ENCODE measurements at places on chromosomes 2 and 18.
A peak's percentile ranks its signal among the peaks of the same experiment; 100 is the strongest.

- no peak for DNase-seq
These were observed 1049.0 kb downstream of the TSN start for GRCh38 chr2:122804494-122804893.

DNA sequence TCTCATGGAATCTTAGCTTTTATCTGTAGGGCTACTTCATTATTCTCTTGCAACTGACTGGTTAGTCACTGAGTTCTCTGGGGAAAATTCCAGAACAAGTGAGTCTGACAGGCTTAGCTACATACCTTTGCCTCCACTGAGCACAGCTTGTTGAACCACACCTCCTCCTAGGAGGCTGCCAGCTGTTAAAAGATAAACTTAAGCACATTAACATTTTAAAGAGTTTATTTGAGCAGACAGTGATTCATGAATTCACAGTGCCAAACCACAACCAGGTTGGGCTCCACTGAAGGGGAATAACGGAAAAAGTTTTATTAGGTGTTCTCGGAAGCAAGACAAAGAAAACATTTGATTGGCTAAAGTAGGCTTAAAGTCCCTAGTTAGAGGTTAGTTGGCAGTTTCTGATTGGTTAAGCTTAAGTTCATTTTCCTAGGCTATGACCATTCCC, 12.5 kb upstream of the SLC38A11 start:
- no peak for DNase-seq

DNA sequence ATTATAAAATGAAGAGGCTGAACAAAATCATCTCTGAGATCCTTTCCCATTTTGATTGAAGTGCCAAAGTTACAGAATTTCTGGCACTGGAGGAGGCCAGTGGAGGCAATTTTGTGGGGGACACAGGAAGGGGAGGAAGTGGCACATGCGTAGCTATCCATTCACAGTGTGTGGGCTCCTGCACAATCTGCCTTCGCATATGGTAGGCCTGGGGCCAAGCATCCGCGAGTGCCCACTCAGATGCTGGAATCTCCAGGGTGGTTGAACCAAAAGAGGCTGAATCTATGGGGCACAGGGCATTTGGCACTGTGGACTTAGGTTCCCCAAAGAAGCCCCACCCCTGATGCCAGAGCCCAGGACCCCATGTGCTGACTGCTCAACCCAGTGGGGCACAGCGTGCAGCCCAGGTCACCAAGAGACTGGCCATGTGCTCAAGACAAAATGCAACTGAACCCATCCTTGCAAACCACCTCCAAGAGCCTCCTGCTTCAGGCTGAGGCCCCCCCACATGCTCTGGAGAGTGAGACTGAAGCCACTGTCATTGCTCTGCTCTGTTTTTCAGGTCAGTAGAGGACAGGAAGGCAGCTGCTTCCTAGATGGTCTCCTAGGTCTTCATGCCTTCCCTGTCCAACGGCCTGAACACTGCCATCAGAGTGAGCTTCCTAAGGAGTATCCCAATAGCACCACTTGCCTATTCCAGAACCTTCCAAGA, 28.5 kb downstream of the ST8SIA5 start:
- peak; percentile 31 for DNase-seq

GRCh38 chr2:10575609-10576280, 114.0 kb downstream of the NOL10 start:
- DNase-seq, result no peak

DNA sequence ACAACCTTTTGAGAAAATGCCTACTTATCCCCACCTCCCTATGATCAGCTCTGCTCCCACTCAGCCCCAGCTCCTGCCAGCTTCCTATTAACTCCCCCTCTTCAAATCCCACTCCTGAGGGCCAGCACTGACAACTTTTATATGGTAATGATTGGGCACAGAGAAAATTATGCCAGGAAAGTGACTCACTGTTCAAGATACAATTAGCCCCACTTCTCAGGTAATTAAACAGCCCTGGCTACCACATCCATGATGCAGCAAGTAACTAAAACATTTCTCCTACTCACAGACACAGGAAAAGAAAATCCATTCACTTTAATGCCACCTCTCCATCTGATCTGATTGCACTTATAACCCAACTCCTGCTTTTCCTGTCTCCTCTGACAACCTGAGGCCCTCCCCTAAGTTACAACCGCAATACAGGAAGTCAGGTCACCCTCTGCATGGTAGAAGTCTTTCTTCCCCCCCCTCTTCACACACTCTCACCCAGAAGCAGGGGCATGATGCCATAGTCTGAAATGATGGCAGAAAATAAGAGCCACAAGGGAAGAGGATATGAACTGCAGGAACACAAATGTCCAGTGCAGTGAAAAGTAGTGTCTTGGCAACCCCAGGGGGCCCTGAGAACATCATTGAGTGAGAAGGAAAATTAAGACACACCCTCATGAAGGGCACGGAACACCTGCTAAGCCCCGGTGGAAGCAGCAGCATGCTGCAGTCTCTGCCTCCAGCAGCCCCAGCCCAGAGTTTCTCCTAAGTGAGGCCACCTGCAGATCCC, 54.4 kb downstream of the STK39 start:
- no peak for DNase-seq

DNA sequence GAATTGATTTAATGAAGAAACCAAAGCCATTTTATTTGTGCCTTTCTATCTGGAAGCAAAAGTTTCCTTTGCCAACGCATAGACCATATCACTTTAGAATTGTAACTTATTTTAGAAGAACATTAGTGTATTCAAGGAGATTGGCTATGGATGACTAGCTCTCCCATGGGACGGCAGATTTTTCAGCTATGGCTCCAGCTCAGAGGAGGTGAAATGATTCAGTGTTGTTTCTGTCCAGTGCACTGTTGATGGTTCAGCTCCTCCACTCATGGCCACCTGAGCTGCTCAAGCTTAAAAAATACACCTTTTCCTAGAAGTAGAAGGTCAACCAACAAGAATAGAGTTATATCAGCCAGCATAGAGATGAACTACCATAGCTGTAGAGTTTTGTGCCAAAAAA, 1597.5 kb upstream of the PIK3C3 start:
- DNase-seq, result no peak

DNA sequence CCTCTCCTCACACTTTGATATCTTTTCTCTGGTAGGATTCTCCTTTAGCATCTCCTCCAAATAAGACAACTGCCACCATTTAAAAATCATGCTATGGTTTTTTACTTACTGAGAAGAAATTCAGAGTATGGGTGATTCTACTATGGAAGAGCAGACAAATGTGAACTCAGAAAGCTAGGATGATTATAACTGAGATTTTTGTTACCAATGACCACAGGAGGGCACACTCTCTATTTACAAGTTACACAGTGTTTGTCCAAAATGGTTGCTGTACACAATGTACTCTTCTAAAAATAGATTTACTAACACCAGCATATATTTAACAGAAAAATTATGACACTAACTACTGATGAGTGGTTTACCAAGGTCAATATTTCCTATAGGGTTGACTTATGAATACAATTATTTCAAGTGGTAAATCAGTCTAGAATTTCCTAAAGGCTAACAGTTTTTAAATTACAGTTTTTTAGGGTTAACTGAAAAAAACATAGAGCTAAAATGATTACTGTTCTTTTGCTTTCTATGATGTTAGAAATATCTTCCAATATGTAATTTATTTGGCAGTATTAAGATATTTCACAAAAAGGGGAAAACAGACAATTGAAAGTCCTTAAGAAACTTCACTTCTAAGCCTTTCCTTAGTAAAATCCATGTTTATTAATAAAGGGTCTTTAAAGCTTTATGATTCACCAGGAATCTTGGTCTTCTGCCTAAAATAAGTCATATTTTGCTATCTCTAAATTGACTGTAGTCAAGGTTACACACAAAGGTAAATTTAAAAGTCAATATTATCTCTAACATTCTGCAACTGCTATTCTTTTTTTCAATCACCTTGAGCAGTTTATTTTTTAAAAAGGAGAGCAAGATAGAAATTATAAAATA, 57.2 kb downstream of the MAP4K3 start:
- no peak for DNase-seq

- DNase-seq, result no peak
These were observed 48.6 kb upstream of the FSIP2 start for GRCh38 chr2:185689906-185690539.

GRCh38 chr2:235414422-235414821, 79.4 kb upstream of the AGAP1 start:
- DNase-seq, result no peak

GRCh38 chr2:118115761-118116160, 27.5 kb downstream of the INSIG2 start:
- DNase-seq, result no peak

DNA sequence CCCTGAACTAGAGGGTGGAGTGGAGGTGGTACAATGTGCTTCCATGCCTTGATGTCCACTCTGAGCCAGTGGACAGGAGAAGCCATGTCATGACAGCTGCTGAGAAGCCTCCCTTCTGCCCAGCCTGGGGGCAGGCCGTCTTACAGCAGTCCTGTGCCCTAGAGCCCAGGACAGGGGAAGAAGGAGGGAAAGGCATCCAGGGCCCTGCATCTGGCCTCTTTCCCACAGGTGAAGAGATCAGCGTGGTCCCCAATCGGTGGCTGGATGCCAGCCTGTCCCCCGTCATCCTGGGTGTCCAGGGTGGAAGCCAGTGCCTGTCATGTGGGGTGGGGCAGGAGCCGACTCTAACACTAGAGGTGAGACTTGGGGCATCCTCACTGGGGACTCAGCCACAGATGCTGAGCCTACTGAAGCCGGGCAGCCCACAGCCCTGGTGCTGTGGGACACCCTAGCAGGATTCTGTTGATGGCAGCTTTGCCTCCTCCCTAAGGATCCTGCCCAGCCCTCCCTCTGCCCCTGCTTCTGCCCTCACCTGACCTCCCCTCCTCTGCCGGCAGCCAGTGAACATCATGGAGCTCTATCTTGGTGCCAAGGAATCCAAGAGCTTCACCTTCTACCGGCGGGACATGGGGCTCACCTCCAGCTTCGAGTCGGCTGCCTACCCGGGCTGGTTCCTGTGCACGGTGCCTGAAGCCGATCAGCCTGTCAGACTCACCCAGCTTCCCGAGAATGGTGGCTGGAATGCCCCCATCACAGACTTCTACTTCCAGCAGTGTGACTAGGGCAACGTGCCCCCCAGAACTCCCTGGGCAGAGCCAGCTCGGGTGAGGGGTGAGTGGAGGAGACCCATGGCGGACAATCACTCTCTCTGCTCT, 3.1 kb downstream of the IL36RN start:
- DNase-seq, result no peak

DNA sequence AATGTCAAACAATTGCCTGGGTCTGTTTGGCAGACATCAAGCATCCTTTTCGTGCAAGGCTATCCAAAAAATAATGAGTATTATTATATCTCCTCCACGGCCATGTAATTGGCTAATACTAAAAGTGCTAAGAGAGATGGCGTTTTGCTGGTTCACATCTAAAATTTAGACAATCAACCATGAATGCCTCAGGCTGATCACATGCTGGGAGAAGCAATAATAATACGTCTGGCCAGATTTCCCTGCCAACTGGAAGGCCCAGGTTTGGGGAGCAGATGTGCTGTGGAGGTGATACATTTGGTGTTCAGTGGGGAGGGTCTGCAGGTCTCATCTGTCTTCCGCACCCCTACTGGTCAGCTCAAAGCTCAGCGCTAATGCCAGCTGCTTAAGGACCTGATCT, 60.3 kb upstream of the CREB1 start:
- no peak for DNase-seq

GRCh38 chr2:100744589-100744988, 75.3 kb upstream of the NPAS2 start:
- DNase-seq, result no peak

DNA sequence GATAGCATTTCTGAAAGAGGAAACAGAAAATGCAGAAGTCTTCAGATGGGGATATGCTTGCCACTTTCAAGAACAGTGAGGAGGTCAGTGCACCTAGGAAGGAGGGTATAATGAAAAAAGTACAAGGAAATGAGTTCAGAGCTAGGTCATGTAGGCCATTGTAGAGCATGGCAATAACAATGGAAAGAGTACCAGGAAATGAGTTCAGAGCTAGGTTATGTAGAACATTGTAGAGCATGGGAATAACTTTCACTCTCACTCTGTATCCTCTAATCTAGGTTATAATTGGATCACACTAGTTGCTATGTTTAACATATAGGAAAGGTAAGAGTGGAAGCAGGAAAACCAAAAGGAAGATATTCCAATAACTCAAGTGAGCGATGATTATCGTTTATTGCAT, 12.3 kb downstream of the SCG2 start:
- no peak for DNase-seq

DNA sequence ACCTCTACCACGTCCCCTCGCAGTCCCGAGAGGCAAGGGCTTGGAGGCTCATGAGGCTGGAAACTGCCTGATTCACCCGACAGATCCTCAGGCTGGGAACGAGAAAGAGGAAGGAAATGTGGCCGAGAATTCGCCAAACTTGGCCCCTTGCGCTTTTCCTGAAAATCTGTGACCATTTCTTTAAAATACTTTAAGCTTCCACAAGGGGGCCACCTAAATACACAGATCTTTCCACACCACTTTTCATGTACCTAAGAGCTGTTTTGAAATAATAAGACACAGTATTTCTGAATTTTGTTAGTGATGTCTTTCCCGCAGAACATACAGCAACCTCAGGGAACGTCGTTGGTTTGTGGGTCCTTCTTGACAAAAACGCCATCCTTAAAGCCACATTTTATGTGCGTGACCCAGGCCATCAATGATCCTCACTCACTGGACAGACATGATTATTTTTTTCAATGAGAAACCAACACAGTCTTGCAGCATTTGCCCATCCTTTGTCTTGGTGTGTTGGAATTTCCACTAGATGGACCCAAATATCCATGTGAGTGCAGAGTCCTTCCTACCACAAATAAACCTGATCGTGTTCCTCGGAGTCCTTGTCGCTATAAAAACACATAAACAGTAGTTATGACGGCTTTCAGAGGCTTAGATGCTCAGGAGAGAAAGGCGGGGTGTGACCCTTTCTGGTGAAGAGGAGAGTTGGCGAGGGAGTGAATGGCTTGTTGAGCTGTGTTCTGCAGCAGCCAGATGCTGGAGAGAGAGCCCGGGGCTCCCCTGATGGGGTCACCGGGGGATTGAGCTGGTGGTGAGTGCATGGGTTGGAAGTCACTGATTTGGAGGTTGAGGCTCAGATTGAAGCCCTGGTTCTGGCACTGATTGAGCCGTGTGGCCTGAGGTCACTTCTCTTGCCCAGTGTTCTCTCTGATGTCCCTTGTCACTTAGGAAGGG, 25.0 kb downstream of the DCDC2C start:
- DNase-seq, result no peak

DNA sequence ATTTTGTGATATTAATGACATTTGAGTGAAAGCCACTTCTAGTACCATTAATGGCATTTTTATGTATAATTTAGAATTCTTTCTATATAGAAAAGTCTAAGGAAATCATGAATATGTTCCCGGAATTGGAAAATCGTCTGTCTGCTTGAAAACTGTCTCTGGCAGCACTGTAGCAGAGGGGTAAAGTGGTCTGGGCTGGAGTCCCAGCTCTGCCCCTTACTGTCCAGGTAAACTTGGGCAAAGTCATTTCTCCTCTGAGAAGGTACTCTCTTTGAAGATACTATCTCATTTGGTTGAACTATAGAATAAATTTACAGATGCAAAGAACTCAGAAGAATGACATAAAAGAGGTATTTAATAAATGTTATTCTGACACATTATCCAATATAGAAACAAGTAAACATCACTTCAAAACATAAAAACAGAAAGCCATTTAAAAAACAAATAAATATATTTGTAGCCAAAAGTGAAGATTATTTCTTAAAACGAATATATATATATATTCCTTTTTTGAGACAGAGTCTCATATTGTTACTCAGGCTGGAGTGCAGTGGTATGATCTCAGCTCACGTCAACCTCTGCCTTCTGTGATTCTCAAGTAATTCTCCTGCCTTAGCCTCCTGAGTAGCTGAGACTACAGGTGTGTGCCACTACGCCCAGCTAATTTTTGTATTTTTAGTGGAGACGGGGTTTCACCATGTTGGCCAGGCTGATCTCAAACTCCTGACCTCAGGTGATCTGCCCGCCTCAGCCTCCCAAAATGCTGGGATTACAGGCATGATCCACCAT, 149.8 kb upstream of the ITGA4 start:
- no peak for DNase-seq
